Left renal pelvis (tissue), 4 donors: ENCODE measurements at places on chromosomes 11 and 22.

DNA sequence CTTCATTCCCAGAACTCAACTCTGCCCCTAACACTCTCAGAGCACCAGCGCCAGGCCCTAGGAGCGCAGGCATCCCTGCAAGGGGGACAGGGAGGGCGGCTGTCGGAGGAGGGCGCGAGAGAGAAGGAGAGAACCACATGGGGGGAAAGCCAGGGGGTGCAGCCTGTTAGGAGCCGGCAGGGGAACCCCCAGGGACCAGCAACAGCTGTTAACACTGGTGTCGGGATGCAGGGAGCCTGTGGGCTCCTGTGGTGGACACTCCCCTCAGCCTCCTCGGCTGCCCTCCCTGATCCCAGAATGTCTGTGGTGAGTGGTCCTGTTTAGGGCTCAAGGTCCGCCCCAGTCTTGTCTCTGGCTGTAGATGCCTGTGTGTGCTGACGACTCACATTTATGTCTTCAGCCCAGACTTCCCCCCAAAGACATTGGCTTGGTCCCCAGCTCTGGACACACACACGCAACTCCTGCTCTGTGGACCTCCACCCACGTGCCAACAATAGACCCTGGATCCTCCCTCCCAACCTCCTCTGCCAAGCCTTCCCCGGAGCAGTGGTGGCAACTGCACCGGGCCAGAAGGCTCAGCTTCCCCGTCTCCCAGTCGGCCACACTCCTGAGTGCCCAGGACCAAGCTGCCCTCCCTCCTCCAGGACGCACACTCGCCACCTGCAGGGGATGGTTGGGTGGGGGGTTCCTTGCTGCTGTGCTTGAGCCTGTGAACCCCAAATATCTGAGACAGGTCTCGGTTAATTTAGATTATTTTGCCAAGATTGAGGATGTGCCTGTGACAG lies 817 bp upstream of the IFITM5 start:
- DNase-seq: no peak

GRCh38 chr11:113732092-113732491 lies 26.0 kb upstream of the TMPRSS5 start:
- DNase-seq: no peak

- DNase-seq: no peak
Observed at GRCh38 chr11:113951537-113951936, 23.4 kb upstream of the HTR3A start.

GRCh38 chr11:3130269-3131071 lies 34.6 kb downstream of the OSBPL5 start:
- DNase-seq: no peak

- no peak for DNase-seq
Observed at GRCh38 chr11:133946541-133947318, 10.0 kb downstream of the IGSF9B start.

- no peak for DNase-seq
Observed at GRCh38 chr11:101987370-101987769, 59.9 kb upstream of the CFAP300 start.

- DNase-seq: no peak
Observed at GRCh38 chr22:20271114-20271994, 3.2 kb upstream of the RTN4R start.

GRCh38 chr11:63853476-63853875 lies 14.6 kb downstream of the MARK2 start:
- no peak for DNase-seq

DNA sequence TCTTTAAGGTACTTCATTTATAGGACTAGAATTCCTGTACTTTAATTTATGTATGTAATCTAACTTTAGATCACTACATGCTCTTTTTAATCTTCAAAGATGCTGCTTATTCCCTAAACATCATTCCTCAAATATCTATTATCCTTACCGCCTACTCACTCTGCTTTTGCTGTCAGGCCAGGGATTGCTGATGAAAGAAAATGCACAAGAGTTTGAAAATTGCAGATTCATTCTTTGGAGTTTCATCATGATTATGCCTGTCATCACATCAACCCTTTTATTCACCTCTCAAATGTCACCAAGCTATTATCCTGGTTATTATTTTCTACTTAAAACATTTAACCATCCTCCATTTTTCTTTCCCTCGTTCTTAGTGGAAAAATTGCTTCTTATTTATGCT lies 802.7 kb downstream of the METTL15 start:
- no peak for DNase-seq
